ENCODE measurements at places on chromosomes 3 and 15.

- DNase-seq = no peak
These were observed 950.1 kb downstream of the DIPK2A start for GRCh38 chr3:144921710-144922109.

GRCh38 chr3:149374391-149374790, 3.1 kb downstream of the TM4SF1 start:
- no peak for DNase-seq

GRCh38 chr3:85740561-85740960, 781.8 kb downstream of the CADM2 start:
- no peak for DNase-seq

GRCh38 chr3:178479446-178479845, 56.8 kb upstream of the KCNMB2 start:
- no peak for DNase-seq

DNA sequence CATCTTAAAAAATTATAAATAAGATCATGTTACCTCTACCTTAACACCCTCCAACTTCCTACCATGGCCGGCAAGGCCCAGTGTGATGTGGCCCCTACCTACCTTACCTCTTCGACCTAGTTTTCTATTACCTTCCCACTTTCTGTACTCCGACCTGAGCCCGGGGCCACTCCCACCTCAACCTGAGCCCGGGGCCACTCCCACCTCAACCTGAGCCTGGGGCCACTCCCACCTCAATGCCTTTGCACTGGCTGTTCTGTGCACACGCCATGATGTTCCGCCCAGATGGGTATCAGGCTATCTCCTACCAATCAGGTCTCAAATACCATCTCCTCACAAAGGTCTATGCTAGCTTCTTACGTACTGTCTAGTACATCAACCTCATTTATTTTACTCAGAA, 66.8 kb upstream of the XXYLT1 start:
- no peak for DNase-seq

DNA sequence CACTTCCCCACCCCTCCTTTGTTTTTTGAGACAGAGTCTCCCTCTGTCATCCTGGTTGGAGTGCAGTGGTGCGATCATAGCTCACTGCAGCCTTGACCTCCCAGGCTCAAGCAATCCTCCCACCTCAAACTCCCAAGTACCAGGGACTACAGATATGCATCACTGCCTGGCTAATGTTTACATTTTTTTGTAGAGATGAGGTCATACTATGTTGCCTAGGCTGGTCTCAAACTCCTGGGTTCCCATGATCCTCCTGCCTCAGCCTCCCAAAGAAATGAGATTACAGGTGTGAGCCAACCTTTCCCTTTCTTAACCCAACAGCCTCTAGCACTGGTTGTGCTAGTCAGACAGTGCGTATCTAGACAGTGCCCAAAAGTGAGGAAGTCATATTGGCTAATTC, 6.4 kb upstream of the GATM start:
- DNase-seq = no peak

- DNase-seq = no peak
These were observed 68.4 kb upstream of the MCTP2 start for GRCh38 chr15:94162939-94163338.

DNA sequence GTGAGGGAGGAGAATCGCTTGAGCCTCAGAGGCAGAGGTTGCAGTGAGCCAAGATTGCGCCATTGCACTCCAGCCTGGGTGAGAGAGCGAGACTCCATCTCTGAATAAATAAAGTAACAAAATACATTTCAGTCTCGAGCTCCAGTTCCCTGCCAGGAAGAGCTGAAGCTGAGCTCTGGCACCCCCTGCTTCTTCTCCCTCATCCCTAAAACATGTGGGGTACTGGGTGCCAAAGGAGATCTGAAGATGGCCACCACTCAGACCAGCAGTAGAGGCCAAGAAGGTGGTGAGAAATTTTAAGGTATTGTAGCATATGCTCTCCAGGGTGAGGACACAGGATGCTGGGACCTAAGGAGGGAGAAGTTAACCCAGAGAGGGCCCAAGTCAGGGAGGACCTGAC, 75.0 kb upstream of the CGNL1 start:
- DNase-seq = no peak

DNA sequence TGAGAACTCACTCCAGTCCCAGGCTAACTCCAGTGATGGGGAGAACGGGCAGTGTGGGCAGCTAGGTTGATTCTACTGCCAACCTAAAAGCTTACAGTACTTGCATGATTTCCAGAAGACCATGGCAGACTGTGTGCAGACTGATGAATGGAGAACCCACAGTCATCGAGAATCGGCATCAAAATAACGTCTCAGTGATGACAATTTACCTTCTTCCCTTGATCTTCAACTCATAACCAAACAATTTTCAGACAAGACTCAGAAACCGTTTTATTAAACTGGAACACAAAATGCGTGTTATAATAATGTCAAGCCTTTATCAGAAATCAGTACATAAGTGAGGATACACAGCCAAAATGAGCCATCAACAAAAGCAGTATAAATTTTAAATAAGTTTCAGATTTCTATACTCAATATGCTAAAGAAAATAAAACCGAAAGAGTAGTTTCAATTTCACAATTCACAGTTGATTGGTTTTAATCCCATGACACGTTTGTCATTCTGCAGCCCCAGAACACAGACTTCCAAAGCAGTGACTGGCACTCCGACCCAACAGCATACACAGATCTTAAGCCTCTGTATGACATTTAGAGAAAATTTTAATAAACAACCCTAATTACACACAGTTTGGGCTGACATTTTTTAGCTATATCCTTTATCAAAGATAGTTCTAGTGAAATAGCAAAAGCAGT, 54.5 kb downstream of the ZMAT3 start:
- DNase-seq = no peak

DNA sequence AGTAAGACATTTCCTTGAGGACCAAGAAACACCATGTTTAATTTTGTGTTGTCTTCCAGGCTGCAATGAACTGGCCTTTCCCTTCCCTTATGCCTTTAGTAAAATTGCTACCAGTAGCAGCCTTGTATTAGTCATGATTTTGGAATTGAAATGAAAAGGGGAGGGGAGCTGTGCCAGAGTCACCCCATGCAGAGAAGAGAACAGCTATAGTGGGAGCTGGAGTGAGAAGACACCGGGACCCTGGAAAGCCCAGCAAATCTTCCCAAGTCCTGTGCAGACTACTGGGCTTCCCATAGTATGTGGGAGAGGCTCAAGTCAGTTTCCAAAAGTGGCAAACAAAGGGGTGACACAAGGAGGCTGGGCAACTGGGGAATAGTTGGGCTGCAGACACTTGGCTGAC, 178.5 kb downstream of the NR1D2 start:
- DNase-seq = no peak

GRCh38 chr15:68620721-68621527, 42.1 kb downstream of the CORO2B start:
- DNase-seq = peak; percentile 85

Data from NCI-H2081 treated with DMSO at 0.1 percent for 48 hours (cell line).